ENCODE measurements at places on chromosomes 11 and 22.

DNA sequence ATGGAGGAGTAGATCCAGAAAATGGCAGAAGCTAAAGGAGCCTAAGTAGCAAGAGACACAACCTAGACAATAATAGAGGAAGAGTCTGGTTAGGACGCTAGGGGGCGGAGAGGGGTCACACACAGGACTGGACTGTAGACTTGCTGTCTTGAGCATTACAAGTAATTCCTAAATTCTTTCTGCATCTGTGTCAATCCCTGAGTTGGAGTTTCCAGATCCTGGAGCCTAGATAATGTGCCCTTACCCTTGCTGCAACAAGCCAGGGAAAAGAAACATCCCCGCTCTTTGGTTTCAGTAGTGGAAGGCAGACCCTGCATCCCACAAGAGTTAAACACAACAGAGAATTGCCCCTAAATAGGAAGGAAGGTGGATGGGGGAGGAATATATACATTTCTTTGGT is 14.9 kb upstream of the CCDC73 start:
- peak; percentile 49 for DNase-seq

DNA sequence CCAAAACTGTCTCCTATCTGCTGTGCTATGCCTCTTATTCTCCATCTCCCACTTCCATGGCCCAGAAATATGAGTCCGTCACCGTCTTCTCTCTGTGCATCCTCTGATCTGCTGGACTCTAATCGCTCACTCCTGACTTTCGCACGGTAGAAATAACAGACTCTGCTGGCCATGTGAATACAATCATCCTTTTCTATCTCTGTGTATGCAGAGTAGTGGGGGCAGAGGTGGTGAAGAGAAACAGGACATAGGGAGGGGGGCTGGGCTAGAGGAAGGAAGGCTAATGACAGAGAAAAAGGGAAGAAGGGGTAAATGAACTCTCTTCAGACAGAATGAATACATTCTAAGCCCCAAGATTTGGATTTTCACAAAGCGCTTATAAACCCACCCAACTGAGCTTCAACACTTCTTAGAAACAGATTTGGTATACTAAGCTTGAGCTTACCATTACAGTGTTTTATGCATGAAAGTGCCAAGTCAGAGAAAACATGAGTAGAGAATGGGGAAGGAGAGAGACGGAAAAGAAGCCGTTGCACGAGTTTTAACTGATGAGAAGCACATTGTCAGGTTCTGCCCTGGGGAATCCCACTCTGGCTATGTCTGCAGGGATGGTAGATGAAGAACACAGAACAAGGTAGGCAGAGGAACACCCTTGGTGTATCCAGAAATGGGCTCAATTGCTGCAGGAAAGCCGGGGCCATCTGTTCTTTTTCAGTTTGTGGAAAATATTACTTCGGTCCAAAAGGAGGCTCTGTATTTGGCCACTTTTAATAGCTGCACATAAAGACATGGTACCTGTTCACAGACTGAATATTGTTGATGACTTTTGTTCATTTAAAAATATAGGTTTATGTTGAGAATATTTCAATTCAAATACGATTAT is 324.7 kb downstream of the ETS1 start:
- no peak for DNase-seq

DNA sequence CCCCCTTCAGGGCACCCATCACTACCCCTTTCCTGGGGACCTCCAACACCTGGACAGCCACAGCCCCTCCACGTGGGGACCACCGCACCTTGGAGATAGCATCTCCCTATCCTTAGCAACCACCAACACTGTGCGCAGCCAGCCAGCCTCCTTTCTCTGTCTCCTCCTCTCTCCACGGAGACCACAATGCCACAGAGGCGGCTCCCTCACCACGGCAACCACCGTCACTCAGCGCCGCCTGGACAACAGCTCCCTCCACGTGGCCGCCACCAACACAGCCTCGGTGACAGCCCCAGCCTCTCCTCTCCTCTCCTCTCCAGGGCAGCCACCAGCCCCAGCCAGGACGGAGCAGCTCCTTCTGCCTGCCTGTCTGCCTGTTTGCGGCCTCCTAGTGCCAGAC is 10.5 kb downstream of the ELFN2 start:
- no peak for DNase-seq

- no peak for DNase-seq
Observed at GRCh38 chr11:10017911-10018310, 276.1 kb downstream of the SBF2 start.

DNA sequence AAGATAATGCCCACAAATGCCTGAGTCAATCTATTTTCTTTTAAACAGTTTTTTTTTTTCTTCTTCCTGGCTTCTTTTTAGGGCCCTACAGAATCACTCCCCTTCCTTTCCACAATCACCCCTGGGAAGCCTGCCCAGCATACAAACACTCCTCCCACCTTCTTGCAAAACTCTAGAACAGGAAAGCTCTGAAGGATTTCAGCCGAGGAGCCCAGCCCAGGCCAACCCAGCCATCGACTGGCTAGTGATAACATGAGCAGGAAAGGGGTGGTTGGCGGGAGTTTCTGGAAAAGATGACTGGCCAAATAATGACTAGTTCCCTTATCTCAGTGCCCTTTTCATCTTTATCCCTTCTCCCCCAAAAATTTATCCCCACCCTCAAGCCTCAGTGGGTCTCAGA is 68.2 kb downstream of the USP35 start:
- no peak for DNase-seq

- no peak for DNase-seq
Observed at GRCh38 chr22:47091921-47092700, 329.7 kb downstream of the TBC1D22A start.

GRCh38 chr11:5705688-5706087 is 16.1 kb downstream of the TRIM22 start:
- no peak for DNase-seq

DNA sequence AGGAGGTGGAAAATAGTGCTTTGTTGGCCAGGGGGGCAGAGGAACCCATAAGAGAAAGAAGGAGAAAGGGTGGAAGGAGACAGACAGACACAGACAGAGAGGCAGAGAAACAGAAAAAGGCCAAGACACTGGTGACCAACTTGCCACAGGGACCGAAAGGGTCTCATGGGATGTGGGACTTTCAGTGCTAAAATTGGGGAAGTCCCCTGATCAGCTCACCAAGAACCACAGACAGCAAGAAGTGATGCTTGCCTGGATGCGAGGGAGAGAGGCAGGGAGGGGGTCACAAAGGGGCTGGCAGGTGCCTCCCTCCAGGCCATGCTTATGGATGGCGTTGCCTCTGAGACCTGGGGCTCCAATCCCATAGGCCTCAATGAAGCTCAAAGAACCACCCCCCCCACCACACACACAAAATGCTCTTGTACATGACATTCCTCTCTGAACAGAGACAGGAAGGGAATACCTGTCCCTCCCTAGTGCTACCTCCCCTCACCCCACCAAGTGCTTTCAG is 413.4 kb downstream of the MN1 start:
- DNase-seq, result no peak

DNA sequence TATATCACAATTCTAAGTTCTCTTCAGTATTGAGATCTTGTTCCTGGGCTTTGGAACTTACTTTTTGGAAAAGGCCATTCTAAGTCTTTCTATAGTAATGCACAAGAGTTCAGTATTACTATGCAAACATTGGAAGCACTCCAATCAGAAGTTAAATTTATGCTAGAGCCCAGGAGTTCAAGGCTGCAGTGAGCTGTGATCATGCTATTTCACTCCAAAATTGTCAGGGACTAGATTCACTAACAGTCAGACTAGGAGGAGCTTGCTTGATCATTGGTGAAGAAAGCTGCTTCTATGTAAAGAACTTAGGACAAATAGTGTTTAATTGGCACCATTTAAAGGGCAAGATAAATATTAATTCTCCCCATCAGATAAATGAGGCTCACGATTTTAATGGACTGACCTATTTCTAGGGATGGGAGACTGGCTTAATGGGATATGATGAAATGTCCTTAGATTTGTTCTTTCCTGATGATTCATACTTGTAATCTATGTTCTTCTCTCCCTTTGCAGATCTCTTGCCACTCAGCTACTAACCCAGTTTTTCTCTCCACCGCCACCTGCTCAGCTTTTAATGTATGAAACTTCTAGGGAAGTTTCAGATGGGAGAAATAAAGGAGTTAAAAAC is 32.6 kb upstream of the TMEM123 start:
- DNase-seq, result no peak

- DNase-seq, result no peak
Observed at GRCh38 chr22:29726512-29727130, 6.8 kb downstream of the CABP7 start.

DNA sequence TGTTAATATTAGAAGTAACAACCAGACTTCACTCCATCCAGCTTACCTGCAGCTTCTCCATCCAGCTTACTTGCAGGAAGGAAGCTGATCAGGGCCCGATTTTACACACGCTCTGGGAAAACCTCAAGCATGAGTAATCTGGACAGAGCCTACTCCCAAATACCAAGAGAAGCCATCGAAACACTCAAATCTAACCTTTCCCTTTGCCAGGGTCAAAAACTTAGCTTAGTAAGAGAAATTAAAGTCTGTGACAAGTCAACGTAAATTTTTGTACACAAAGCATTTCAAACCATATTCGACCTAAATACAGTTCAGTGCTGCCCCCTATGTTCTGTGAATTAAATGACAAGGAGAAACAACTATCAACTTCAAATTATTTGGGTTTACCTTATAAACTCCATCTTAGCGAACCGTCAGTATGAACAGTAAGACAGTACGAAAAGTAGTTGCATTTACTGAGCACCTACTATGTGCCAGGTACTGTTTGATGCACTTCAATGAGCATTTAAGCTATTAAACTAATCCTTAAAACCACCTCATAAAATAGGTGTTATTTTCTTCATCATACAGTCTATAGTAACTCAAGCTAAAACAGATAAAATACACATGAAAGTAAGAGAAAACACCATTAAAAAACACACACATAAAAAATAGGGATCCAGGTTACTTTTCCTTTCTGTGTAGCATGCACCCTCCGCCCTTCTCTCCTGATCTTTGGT is 36.9 kb downstream of the ARFGAP3 start:
- no peak for DNase-seq

DNA sequence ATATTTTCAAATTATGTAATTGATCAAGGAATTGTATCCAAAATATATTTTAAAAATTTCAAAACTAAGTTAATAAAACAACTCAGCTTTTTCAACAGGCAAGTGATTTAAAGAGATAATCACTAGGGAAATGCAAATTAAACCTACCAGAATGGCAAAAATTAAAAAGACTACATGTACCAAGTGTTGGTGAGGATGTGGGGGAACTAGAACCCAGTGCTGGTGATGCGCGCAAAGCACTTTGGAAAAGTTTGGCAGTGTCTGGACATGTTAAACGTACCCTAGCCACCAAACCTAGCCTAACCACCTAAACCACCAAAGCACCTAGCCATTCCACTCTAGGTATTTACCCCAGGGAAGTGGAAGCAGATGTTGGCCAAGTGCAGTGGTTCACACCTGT is 22.9 kb downstream of the PACSIN2 start:
- DNase-seq, result no peak

GRCh38 chr11:25057861-25058260 is 561.0 kb downstream of the LUZP2 start:
- no peak for DNase-seq

DNA sequence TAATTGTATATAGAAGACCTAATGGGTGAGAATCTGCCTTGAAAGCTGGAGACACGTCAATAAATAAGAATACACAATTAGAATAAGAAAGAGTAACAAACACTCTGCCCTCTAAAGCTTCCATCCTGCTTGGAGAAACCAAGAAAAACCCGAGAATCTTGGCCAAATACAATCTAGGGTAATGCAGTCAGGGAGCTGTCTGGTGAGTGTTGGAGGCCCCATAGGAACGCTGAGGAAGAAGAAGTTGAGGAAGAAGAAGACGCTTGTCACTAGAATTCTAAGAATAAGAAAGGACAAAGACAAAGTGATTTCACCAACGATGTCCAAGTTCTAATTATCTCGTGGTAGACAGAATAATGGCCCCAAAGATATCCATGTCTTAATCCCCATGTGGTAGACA is 4485.9 kb upstream of the OR11H1 start:
- DNase-seq, result no peak

DNA sequence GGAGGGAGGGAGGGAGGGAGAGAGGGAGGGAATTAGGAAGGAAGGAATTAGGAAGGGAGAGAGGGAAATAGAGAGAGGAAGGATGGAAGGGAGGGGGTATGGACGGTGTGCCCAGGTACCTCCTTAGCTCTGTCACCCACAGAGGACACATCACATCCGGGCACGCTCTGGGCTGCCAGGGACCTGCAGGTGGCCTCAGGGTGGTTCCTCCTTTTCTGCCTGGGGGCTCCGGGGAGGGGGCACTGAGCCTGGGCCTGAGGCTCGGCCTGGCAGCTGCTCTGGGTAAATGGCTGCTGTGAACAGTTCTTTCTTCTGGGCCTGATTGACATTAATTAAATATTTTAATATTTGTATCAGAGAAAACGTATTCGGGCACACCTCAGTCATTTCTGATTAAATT is 733.5 kb downstream of the BRD1 start:
- no peak for DNase-seq

DNA sequence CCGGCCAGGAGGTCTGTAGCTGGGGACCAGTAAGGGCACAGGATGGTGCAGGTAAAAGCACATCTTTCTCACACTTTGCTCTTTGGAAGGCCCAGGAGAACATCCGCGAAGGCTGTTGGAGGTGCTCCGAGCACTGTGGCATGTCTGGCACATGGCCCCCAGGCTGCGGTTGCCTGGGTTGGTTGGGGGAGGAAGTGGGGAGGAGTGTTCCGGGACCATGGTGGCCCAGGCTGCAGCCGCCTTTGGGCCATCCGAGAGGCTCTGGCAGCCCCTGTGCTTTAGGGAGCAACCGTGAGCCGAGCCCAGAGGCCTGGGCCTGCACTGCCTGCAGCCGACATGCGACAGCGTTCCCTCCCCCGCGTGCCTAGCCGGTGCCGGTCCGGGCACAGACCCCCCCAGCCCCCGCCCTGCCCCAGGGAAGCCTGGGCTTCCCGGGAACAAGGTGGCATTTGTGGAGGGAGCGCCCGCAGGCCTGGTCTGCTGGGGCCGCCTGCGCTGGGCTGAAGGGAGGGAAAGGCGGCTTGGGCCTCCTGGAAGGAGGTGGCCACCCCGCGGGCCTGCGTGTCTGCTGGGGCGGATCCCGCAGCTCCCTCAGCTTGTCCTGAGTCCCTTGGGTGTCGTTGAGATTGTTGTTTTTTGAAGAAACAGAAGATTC is 57.9 kb downstream of the GRAMD4 start:
- no peak for DNase-seq

GRCh38 chr22:23551385-23551784 is 28.7 kb downstream of the IGLL1 start:
- no peak for DNase-seq

GRCh38 chr11:95108159-95108611 is 18.5 kb downstream of the ENDOD1 start:
- no peak for DNase-seq

- no peak for DNase-seq
Observed at GRCh38 chr11:79419120-79419519, 21.7 kb downstream of the TENM4 start.

GRCh38 chr22:19615867-19616581 is 91.8 kb upstream of the CLDN5 start:
- DNase-seq, result no peak

DNA sequence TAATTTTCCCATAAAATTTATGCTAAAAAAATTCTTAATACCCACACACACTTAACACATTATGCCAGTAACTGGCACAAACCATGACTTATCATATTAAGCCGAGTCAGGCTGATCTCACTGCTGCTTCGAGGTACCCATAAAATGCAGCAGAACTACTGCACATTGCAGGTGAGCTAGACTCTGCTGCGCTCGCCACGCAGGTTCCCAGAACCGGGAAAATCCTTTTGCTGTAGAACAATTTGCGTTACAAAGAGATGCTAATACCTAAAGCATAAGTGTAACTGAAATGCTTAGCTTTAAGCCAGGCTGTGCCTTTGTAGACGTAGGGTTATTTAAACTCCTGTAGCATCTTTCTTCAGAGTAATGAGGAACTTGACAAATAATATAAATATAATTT is 200.3 kb downstream of the MSANTD4 start:
- no peak for DNase-seq
